Stimulated activated CD4-positive, alpha-beta T cell treated with anti-CD3 and anti-CD28 coated beads, TNF-alpha, amount 100 ng/mL, for 24 hours (primary cell): ENCODE measurements at places on chromosomes 2 and 18.
A peak's percentile ranks its signal among the peaks of the same experiment; 100 is the strongest.

GRCh38 chr2:393711-394696 lies 106.1 kb upstream of the ALKAL2 start:
- DNase-seq = peak; percentile 56

DNA sequence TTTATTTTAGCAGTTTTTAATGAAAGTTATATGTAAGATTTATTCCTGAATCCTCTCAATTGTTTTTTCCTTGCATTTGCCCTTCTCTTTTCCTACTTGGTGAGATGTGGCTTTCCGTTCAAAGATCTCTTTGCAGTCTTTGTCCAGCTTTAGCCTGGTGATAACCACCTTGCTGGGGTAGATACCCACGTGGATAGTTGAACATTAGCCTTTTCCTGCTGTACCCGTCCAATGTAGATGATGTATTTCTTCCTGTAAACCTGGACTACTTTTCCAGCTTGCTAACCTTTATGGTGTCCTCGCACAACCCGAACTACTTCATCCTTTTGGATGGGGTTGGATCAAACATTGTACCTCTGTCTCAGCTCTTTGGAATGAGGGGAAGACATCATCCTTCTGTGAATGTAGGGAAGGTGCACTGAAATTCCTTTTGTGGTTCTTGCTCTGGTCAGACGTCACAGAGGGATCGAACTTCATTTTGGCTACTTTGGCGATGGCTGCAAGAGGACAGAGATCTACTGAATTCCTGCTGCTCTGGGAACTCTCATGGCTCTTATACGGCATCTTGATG lies 293.2 kb upstream of the EPAS1 start:
- DNase-seq = no peak

- no peak for DNase-seq
These were observed 27.6 kb downstream of the CUL3 start for GRCh38 chr2:224557610-224558009.

- DNase-seq = no peak
These were observed 143.7 kb downstream of the ASB1 start for GRCh38 chr2:238570391-238570790.

- no peak for DNase-seq
These were observed 44.8 kb upstream of the ARHGAP25 start for GRCh38 chr2:68689553-68690537.

DNA sequence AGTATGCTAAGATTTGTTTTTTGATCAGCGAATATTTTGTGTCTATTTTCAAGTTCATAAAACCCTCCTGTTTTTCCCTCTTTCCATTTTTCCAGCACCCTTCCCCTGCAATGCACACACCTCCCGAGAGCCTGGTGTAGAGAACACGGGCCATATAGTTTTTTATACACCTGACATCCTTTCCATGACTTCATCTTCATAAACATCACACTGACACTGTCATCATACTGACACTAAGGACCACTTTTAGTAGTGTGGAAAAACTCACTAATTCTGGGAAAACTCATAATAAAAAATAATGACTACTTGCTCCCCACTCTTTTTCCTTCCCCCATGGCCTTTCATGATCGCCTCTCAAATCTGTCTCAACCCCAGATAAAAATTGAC lies 70.2 kb downstream of the EPHA4 start:
- no peak for DNase-seq

- no peak for DNase-seq
These were observed 74.2 kb upstream of the ID2 start for GRCh38 chr2:8607606-8608005.

DNA sequence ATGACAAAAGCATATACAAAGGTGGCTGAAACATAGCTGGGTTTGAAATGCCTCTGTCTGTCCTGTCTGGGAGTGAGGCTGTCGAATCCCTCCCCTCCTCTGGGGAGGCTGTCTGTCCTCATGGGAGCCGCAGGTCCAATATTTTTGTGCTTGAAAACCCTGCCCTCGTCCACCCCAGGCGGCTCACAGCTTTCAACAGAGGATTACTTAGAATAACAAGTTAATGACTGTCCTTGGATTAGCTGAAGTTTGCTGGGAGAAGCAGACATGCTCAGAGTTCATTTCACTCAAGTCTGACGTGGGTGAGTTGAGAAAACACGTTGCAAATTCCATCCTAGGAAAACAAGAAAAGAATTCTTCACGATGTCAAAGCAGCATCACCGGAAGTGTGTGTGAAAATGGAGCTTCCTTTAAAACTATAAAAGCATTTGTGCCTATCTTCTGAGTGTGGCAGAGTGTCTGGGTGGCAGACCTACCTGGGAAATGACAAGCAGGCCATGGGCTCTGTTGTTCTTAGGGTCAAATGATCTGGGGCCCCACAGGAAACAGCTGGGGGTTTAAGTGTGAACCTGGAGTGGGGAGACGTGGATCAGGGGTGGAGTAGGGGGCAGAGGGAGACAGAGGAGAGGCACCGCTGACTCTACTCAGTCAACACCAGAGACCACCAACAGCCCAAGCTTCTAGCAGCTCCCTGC lies 77.1 kb downstream of the DDX1 start:
- no peak for DNase-seq

- no peak for DNase-seq
These were observed 493.0 kb upstream of the ACVR2A start for GRCh38 chr2:147351784-147352183.

GRCh38 chr2:129862668-129863067 lies 116.8 kb upstream of the RAB6C start:
- no peak for DNase-seq

- DNase-seq = no peak
These were observed 7.2 kb downstream of the MFSD2B start for GRCh38 chr2:24016853-24017703.
